RPMI7951 (cell line): ENCODE measurements at places on chromosomes 12 and 14.

GRCh38 chr14:90508536-90509254, 111.9 kb downstream of the CALM1 start:
- DNase-seq, result no peak

DNA sequence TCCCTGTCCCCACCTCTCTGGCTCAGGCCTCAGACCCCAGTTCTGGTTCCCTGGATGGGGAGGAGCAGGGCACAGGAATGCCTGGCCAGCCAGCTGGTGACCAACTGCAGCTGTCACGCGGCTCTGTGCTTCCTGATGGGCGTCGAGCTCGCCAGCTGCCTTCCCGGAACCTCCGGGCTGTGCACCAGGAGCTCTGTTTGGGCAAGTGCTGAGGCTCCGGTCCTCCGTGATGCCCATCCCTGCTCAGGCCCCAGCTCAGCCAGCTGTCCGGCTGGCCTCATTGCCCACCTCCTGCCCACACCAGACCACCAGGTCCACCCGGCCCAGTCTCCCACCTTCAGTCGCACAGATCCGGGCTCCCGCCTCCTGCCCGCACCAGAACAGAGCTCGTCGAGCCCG, 4.8 kb downstream of the IFFO1 start:
- peak; percentile 58 for DNase-seq

DNA sequence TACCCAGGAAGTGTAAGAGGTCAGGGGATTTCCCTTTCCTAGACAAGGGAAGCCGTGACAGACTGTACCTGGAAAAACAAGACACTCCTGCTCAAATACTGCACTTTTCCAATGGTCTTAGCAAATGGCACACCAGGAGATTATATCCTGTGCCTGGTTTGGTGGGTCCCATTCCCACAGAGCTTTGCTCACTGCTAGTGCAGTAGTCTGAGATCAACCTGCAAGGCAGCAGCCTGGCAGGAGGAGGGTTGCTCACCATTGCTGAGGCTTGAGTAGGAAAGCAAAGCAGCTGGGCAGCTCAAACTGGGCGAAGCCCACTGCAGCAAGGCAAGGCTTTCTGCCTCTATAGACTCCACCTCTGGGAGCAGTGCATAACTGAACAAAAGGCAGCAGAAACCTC, 1.0 kb upstream of the RDH16 start:
- no peak for DNase-seq

DNA sequence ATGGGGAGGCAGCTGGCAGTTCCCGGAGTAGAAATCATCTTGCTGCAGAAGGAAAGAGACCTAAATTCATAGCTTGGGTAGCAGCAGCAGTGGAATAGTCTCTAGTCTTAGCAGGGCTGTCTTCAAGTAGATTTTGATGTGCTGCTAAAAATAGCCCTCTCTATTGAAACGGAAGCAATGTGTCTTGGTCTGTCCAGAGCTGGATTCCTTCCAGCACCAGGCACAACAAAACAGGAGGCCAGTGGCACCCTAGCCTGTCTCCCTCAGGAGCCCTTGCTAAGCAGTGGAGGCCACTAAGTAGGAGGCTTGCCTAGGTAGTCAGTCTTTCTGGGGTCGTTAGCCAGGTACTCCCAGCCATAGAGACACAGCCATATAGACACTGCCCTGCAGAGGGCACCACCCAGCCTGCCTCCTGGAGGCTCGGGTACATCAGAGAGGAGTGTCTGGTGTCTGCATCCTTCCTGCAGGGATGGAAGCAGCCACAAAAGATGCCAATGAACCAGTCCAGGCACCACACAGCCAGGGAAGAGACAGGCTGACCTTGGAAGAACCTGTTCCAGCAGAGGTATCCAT, 97.5 kb downstream of the CRACR2A start:
- peak; percentile 48 for DNase-seq

- DNase-seq, result peak; percentile 79
These were observed 31.5 kb upstream of the FGF6 start for GRCh38 chr12:4477129-4477528.

- DNase-seq, result peak; percentile 83
These were observed 243.7 kb downstream of the TMEM132D start for GRCh38 chr12:129659961-129660622.

- DNase-seq, result peak; percentile 40
These were observed 196.6 kb downstream of the EGLN3 start for GRCh38 chr14:33754261-33754660.

GRCh38 chr12:121590476-121591143, 9.8 kb upstream of the KDM2B start:
- DNase-seq, result peak; percentile 48

DNA sequence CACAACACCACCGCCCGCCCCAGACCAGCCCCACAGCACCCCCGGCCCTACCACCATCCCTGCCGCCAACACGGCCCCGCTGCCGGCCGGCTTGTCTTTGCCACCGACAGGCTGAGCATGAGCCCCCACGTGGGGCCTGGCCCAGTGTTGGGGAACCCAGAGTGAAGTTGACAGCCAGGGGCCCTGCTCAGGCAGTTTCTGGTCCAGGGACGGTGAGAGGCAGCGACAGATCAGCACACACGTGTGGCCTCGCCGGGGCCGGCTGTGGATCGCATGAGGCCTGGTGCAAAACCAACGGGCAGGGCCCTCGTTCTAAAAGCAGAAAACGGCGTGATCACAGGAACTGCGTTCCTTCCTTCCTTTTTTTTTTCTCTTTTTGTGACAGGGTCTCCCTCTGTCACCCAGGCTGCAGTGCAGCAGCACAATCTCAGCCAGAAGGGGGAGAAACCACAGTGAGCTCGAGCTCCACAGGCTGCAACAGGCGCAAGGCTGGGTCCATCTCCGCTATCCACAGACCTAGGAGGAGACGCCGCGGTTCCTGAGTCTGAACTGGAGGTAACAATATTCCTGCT, 50.5 kb upstream of the FBRSL1 start:
- DNase-seq, result no peak

- peak; percentile 40 for DNase-seq
These were observed 125.7 kb downstream of the TSPAN9 start for GRCh38 chr12:3202734-3203446.

GRCh38 chr12:95253386-95253785, 35.8 kb downstream of the VEZT start:
- no peak for DNase-seq

DNA sequence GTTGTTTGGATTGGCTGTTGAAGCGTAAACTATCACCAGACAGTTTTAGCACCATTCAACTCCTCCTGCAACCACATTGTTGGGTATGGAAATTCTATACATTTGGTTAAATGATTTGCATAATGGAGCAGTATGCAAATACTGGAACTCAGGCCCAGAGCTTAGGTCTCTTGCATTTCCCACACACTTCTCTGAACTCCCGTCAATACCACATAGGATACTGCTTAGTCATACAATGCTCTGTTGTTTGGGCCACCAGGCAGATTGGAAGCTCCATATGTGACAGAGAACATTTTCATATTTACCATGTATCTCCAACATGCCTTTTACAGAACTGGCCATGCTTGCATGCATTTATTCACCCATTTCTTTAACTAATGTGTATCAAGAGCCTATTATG, 78.0 kb downstream of the IFNG start:
- DNase-seq, result no peak

GRCh38 chr12:57176139-57176477, 28.7 kb upstream of the LRP1-AS start:
- DNase-seq, result no peak

- DNase-seq, result peak; percentile 59
These were observed 23.7 kb downstream of the PLXNC1 start for GRCh38 chr12:94172031-94172430.

DNA sequence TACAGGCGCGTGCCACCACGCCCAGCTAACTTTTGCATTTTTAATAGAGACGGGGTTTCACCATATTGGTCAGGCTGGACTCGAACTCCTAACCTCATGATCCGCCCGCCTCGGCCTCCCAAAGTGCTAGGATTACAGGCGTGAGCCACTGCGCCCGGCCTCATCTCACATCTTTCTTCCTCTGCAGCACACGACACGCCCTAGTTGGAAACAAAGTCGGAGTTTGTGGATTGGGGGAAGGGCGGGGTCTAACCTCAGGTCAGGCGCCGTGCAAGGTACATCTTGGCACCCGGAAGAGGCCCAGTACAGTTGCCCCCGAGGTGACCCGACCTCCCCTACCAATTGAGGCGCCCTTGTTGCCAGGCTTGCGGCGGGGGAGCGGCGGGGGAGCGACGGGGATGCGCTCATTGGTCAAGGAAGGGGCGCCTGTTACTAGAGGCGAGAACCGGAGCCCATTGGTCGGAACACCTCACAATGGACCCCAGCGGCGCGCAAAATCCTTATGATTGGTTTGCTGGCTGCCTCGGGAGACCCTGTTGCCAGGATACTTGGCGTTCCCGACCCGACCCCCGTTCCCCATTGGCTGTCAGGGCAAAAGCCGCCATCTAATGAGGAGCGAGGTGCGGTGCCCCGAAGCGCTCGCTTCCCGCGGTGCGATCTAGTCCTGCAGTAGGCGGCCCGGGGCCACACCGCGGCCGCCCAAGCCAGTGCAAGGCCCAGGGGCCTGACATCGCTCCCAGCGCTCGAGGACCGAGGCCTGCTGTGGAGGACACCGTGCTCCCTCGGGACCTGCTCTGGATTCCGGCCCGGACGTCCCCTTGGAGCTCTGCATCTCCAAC, at the start of gene REC8:
Gene REC8 (plus strand): TSS at position 659 of the 839 bp plus-strand sequence. CDS start 473 bp downstream, outside the sequence.
- no peak for DNase-seq

DNA sequence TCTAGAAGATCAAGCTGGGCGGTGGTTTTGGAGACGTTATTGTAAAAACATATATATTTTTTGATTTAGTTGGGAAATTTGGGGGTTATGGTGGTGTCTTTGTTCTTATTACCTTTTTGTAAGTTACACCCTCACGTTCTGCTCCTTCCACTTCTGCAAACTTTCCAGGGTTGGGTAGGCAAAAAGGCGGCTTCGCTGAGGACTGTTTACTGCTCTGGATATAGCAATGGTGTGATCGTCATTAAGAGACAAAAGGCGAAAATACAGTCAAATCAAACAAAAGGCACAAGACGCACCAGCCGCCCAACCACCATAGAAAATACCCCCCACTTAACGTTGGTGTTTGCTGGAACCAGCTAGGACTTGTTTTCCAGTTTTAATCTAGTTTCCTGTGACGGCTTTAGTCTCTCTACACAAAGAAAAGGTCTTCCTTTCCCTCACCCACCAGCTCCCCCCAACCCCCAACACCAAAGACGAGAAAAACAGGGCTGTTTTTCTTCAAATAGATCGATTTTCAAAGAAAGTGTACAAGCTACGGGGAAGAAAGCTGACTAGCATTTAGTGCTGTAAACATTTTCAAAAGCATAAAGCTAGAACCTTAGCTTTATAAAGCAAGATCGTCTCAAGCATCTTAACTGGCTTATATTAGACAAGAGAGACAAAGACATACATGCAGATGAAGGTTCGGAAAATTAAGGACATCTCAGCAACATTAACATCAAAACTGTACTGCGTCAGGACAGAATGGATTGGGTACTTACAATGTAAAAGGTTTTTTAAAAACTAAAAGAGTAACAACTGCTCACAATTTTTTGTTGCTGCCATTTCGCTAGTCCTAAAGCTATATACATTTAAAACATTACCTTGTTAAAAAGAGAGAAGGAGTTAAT, 2.0 kb upstream of the SETD1B start:
- no peak for DNase-seq

DNA sequence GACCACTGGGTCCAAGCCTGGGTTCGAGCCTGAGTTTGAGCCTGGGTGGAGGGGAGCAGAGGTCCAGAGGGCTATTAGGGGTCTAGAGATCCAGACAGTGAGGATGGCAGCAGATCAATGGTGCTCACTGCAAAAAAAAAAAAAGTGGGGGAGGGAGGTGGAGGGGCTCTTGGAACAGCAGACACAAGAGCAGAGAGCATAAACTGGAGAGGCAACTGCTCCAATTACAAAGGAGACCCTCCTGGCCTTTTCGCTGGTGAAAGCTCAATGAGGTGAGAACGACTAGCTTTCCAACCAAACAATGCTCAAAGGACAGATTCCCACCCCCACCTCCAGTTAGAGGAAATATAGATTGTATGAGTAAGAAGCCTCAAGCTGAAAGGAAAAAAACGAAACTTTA, 124.2 kb upstream of the TSPAN8 start:
- DNase-seq, result no peak

DNA sequence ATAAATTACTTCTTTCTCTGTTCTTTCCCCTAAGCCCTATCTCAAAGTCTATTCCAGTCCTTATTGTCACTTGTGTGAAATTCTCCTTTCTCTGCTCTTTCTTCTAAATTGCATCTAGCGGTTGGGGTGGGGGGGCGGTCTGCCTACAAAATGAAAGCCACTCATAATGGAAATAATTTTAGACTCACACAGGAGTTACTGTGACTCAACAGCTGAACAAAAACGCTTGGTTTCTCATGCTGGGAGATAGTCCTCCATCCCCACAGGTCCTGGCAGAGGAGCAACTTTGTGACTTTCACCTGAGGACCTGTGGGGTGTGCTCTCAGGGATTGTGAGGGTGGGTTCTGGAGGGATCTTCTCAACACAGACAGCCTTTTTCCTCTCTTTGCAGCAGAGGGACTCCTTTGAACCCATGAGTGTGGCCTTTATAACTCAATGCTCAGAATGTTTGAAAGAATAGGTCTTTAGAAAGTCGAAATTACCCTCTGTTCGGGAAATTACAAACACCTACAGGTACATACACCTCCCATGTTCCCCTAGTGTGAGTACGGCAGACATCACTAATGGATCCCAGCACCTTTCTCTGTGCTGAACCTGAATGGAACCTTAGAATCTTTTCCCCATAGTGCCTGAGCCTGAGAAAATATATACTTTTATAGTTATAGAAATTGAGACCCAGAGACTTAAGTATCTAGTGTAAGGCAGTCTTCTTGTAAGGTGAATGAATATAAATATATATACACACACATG, 109.7 kb downstream of the CHST11 start:
- no peak for DNase-seq

DNA sequence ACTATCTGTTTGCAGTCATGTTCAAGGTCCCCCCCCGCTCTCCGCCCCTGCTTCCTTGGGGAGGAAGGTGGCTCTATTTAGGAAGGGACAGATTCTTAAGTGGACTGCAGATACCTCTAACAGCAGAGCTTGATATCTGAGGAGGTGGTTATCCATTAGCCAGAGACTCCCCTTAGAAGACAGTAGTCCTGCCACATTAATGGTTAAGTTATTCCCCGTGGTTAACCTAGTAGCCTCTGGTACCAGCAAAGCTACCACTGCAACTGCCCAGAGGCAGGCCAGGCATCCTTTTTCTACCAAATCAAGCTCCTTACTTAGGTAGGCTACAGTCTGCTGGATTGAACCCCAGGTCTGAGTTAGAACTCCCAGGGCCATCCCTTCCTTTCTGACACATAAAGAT, 162.1 kb upstream of the AVPR1A start:
- no peak for DNase-seq

DNA sequence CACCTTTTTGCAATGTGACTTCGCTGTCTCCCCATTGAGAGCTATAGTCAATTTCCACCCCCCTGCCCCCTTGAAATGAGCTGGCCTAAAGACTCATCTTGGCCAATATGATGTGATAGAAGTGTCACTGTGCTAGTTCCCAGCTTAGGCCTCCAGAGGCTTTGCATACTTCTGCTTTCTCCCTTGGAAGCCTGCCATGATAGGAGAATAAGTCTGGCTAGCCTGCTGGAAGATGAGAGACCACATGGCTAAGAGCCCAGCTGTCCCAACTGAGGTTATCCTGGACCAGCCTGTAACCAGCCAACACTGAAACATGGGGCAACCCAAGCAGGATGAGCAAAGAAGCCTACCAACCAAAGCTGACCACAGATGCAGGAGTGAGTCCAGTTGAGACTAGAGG, 196.9 kb downstream of the GRIN2B start:
- DNase-seq, result no peak

- DNase-seq, result no peak
These were observed 54.0 kb downstream of the PHLDA1 start for GRCh38 chr12:75977590-75977951.

GRCh38 chr12:126784328-126784921, 1482.5 kb upstream of the TMEM132C start:
- DNase-seq, result peak; percentile 66

- DNase-seq, result no peak
These were observed 42.9 kb downstream of the ERH start for GRCh38 chr14:69355154-69355597.
